ENCODE measurements at places on chromosomes 5 and 9. TPM values are rescaled to one million over a fixed set of nuclear protein-coding genes. Genes with fewer than 3 reads are reported as not detected.

The PDE6A gene
- total RNA-seq, result not detected

The GLRX gene
- total RNA-seq, result 75.9 TPM

The PALM2AKAP2 gene
- total RNA-seq, result not detected

The RASGEF1C gene
- total RNA-seq, result not detected

The TMEM174 gene
- total RNA-seq, result not detected

The IFNB1 gene
- total RNA-seq, result not detected

The AGXT2 gene
- not detected for total RNA-seq

The RNF183 gene
- total RNA-seq, result not detected

The TOPORS gene
- total RNA-seq, result 24.6 TPM

The SLC6A3 gene
- total RNA-seq, result not detected

The TNC gene
- total RNA-seq, result not detected

The ANKRD18A gene
- total RNA-seq, result 14.3 TPM

The PFN3 gene
- total RNA-seq, result not detected

The OMD gene
- not detected for total RNA-seq

The DMRTA1 gene
- not detected for total RNA-seq

The OGN gene
- not detected for total RNA-seq

The RFX3 gene
- total RNA-seq, result 30.8 TPM

The MCIDAS gene
- total RNA-seq, result not detected

The IFNK gene
- total RNA-seq, result not detected

The PCDH12 gene
- not detected for total RNA-seq

The KCNIP1 gene
- not detected for total RNA-seq

The MAP1B gene
- not detected for total RNA-seq

The INSL4 gene
- not detected for total RNA-seq

The TTC23L gene
- not detected for total RNA-seq

The C5orf58 gene
- total RNA-seq, result not detected

The FOXD4L5 gene
- 0.30 TPM for total RNA-seq

The SGCD gene
- not detected for total RNA-seq

The OTP gene
- not detected for total RNA-seq

The NR2F1-AS1 gene
- not detected for total RNA-seq

The SV2C gene
- total RNA-seq, result not detected

The CTNND2 gene
- total RNA-seq, result not detected

The PCDHA9 gene
- total RNA-seq, result not detected

The DOCK2 gene
- 222 TPM for total RNA-seq

The PIP5KL1 gene
- 1.8 TPM for total RNA-seq

The KIF4B gene
- total RNA-seq, result not detected

The WHRN gene
- 8.4 TPM for total RNA-seq

The IL13 gene
- total RNA-seq, result not detected

The SCGB3A2 gene
- total RNA-seq, result not detected

The BTNL8 gene
- total RNA-seq, result not detected

The NDUFB6 gene
- total RNA-seq, result 18.2 TPM

The CCL27 gene
- total RNA-seq, result not detected

The LCN12 gene
- total RNA-seq, result 1.4 TPM

The ARHGEF39 gene
- not detected for total RNA-seq

The RGS3 gene
- 18.4 TPM for total RNA-seq

The GKAP1 gene
- total RNA-seq, result 13.1 TPM

The FABP6 gene
- not detected for total RNA-seq

The OTULINL gene
- total RNA-seq, result 26.3 TPM

The CRB2 gene
- not detected for total RNA-seq

The STK32A gene
- total RNA-seq, result not detected

The PCDHA4 gene
- not detected for total RNA-seq

The PRRT1B gene
- total RNA-seq, result not detected

The ESM1 gene
- 1.5 TPM for total RNA-seq

The CTNNAL1 gene
- total RNA-seq, result 2.6 TPM

The NUTM2G gene
- not detected for total RNA-seq
